ENCODE measurements at places on chromosomes 1 and 21. TPM values are rescaled to one million over a fixed set of nuclear protein-coding genes. Genes with fewer than 3 reads are reported as not detected.

- H3K4me1 ChIP-seq: peaks cover 15% of the 10 kb centered on the region
- H3K36me3 ChIP-seq: no peaks in the 10 kb centered on the region
- no peaks in the 10 kb centered on the region for H3K27me3 ChIP-seq
- peak overlapping the region; percentile 74 for H3K27ac ChIP-seq
Observed at GRCh38 chr21:37207441-37208009, 59.6 kb downstream of the VPS26C start.

DNA sequence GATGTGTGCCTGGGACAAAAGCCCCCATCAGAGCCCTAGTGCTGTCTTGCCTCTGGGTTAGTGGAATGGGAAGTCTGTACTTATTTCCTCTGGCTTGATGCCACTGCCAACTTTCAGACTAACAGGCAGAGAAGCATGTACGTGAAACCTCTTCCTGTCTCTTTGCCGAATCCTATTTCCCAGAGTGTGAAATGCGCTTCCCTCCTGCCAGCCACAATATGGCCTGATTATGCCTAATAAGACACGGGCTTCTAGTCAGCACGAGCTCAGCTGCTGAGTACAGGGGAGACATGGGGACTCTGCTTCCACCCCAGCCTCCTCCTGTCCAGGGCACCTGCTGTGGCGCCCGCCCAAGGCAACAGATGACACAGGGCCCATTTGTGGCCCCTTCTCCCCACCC lies 111.4 kb downstream of the KCND3 start:
- no peak for DNase-seq
- H3K4me3 ChIP-seq: no peak overlapping the region
- no peaks in the 10 kb centered on the region for H3K27me3 ChIP-seq
- H3K36me3 ChIP-seq: no peaks in the 10 kb centered on the region
- peaks cover 20% of the 10 kb centered on the region for H3K4me1 ChIP-seq
- no peak overlapping the region for H3K27ac ChIP-seq

DNA sequence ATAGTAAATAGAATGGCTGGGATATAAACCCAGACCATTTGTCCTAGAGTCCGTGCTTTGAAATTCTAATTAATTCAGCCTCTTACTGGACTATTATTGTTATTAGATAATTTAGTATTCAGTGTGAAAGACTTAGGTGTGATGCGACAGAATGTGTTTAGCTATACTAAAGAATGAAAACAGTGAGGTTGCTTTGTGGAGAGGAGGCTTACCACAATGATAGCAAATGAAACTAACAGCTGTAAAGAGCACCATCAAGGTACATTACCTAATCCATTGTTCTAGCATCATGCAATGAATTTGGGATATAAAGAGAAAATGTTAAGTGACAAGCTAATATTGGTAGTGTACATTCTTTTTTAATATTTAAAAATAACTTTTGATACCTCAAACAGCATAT lies 911.1 kb downstream of the KCNT2 start:
- no peaks in the 10 kb centered on the region for H3K4me1 ChIP-seq
- H3K27me3 ChIP-seq: no peaks in the 10 kb centered on the region
- H3K36me3 ChIP-seq: no peaks in the 10 kb centered on the region
- DNase-seq: no peak

PRKAB2 gene
- total RNA-seq: 19.5 TPM

- no peak overlapping the region for H3K4me3 ChIP-seq
- no peaks in the 10 kb centered on the region for H3K36me3 ChIP-seq
- no peaks in the 10 kb centered on the region for H3K4me1 ChIP-seq
Observed at GRCh38 chr21:35581640-35582039, 478.7 kb downstream of the SETD4 start.

KCNJ9 gene
- total RNA-seq: 0.95 TPM

TAS1R1 gene
- total RNA-seq: not detected

GRCh38 chr1:36397083-36397377 lies 678 bp downstream of the LSM10 start:
- peak overlapping the region; percentile 87 for H3K4me3 ChIP-seq
- H3K36me3 ChIP-seq: peaks cover 20% of the 10 kb centered on the region
- H3K27me3 ChIP-seq: no peaks in the 10 kb centered on the region
- H3K27ac ChIP-seq: peak overlapping the region; percentile 90
- no peak for DNase-seq

CRYZ gene
- total RNA-seq: 36.0 TPM

GRCh38 chr1:110424699-110425611 lies 17.5 kb upstream of the LAMTOR5 start:
- no peak overlapping the region for H3K4me3 ChIP-seq
- peak overlapping the region; percentile 50 for H3K27ac ChIP-seq
- no peaks in the 10 kb centered on the region for H3K27me3 ChIP-seq
- DNase-seq: no peak
- no peaks in the 10 kb centered on the region for H3K36me3 ChIP-seq
- peaks cover 15% of the 10 kb centered on the region for H3K4me1 ChIP-seq

DNA sequence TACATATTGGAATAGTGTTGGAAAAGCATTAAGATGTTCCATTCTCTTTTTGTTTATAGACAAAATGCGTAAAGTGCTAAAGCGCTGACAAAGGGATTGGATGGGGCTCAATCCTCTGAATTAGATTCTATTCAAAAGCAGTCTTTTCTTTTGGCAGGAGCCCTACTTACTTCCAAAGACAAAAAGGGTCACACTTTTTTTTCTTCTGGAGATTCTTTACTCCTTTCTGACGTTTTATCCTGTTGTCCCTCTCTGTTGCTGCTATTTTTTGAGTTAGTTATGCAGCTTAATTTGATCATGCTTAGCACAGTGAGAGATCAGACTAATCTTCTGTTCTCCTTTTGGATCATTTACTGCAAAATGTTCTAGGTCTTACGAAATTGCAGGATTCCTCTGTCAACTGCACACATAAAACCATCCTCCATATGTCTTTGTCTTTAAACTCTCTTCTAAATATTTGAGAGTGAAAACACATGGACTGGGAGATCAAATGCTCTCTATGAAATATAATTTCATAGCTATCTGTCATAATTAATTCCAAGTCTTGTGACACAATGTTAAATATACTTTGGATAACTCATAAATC lies 656.4 kb upstream of the ADGRL2 start:
- no peaks in the 10 kb centered on the region for H3K27me3 ChIP-seq
- H3K36me3 ChIP-seq: no peaks in the 10 kb centered on the region
- no peak for DNase-seq
- H3K4me1 ChIP-seq: no peaks in the 10 kb centered on the region
- no peak overlapping the region for H3K4me3 ChIP-seq

GRCh38 chr1:198232940-198233675 lies 76.3 kb downstream of the NEK7 start:
- H3K27me3 ChIP-seq: no peaks in the 10 kb centered on the region
- no peak overlapping the region for H3K27ac ChIP-seq
- DNase-seq: no peak
- no peaks in the 10 kb centered on the region for H3K36me3 ChIP-seq
- no peak overlapping the region for H3K4me3 ChIP-seq
- peaks cover 10% of the 10 kb centered on the region for H3K4me1 ChIP-seq

DNA sequence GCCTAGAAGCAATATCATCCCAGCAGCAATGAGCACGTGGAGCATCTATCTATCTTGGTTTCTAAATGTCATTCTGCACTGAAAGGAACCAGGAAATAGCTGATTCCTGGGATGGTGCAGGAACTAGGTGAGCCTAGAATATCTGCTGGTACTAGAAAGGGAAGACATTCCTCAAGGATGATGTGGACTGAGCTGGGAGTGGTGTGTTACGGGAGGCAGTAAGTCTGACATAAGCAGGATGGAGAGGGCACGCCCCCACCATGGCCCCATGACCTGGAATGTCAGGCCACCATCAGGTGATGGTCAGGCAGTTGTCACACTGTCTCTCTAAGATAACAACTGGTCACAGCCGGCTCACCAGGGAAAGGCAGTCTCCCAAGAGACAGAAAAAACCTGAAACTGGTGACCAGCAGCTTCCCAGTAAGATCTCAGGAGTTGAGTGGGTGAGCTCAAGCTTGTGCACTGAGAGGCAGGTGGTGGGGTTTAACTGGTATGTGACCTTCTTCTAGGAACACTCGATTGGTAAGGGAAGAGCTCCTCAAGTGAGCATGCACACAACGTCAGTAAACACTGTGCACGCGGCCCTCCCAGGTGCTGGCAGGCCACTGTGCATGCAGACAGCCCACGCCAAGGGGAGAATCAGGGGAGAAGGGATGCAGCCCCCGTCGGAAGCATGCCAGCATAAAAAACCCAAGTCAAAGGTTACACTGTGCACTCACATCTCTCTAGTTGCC lies 148.7 kb downstream of the ADSS2 start:
- no peaks in the 10 kb centered on the region for H3K27me3 ChIP-seq
- H3K36me3 ChIP-seq: no peaks in the 10 kb centered on the region
- H3K27ac ChIP-seq: no peak overlapping the region
- H3K4me1 ChIP-seq: peaks cover 19% of the 10 kb centered on the region

DNA sequence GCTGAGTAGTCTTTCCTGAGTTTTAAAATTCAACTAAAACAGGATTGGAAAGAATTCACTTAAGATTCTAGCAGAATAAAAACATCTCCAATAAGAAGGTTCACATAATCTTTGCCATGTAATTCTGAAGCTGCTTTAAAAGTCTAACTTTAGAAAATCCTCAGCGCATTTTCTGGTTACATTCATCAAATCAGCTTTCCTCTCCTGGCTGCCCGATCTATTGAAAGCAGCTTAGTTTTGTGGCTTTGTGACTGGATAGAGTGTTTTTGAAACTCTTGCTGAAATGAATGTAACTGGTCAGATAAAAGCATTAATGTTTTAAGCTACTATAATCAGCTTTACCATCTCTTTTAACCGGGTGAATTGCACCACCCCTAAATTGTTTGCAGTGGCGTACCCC lies 66.8 kb downstream of the DOP1B start:
- DNase-seq: no peak
- H3K27me3 ChIP-seq: no peaks in the 10 kb centered on the region
- no peaks in the 10 kb centered on the region for H3K4me1 ChIP-seq
- H3K36me3 ChIP-seq: peaks cover 17% of the 10 kb centered on the region
- no peak overlapping the region for H3K27ac ChIP-seq

SERTAD4 gene
- 10.0 TPM for total RNA-seq

All from thoracic aorta (tissue), 2 donors.